Islet precursor cell (in vitro differentiated cells): ENCODE measurements at places on chromosomes 6 and 20.

DNA sequence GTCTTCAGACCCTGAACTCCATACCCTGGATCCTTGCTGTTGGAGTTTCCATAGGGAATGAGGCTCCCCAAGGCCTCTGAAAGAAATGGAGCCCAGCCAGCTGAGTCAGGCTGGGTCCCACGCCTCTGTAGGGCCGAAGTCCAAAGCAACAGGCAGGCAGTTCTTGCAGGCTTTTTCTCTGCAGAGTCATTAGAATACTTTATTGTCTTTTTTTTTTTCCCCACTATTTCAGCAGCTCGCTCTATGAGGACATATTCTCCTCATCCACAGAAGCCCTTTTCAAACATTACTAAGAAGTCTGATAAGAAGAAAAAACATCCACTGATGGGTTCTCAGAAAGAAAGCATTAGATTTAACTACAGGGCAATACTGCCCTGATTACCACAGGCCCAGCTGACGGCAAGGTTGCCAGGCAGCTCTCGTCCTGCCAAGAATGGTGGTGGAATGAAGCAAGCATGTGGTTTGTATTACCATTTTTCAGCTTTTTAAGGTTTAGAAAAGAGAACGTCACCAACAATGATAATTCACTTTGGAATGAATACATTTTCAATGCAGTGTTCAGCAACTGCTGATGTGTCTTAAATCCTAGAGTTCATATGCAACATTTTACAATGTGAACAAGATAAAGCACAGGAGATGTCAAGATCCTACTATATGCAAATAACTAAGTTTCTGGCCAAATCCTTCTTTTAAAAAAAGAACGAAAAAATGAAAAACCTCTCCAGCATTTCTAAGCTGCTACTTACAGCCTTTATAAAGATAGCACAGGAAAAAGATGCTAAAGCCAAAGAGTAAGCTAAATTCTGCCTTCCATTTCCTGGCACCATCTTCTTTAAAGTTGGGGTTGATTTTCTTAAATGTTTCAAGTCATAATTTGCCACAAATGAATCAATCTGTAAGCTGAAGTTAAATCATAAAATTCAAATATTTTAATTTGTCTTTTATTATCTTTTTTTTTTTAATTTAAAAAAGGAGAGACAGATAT, 223.6 kb upstream of the CITED2 start:
- DNase-seq, result no peak

GRCh38 chr20:59163631-59164530, at the start of gene ZNF831:
Gene ZNF831, plus strand, starts transcription at chr20:59163821. Its CDS starts 27,199 bp downstream, at chr20:59191020.
- no peak for DNase-seq

GRCh38 chr6:121600389-121601168, 165.1 kb downstream of the GJA1 start:
- DNase-seq, result no peak

DNA sequence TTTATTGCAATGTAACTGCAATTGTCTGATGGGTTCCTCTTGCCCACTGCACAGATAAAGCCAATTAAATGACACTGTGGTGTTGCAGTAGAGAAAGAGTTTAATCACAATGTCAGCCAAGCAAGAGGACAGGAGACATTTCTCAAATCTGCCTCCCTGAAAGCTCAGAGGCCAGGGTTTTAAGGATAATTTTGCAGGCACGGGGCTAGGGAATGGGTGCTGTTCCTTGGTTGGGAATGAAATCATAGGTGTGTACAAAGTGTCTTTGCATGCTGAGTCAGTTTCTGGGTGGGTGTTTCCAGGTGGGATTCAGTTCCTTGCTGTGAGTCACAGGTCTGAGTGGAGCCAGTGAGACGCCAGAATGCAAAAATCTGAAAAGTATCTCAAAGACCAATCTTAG, 271.4 kb downstream of the DOK5 start:
- DNase-seq, result no peak

DNA sequence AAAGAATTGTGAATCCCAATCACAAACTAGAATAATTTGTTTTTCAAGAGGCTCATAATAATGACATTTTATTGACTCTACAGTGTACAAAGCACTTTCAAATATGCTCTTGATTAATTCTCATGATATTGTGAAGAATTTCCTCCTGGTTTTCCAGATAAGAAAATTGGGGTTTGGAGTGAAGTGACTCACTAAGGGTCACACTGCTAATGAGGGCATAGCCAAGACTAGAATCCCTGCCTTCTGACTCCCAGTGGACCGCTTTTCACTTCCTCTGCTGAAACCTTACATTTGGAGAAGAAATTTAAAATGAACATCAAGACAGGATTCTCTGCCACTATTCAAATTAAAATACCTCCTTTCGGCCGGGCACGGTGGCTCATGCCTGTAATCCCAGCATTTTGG, 38.3 kb upstream of the LTV1 start:
- no peak for DNase-seq

DNA sequence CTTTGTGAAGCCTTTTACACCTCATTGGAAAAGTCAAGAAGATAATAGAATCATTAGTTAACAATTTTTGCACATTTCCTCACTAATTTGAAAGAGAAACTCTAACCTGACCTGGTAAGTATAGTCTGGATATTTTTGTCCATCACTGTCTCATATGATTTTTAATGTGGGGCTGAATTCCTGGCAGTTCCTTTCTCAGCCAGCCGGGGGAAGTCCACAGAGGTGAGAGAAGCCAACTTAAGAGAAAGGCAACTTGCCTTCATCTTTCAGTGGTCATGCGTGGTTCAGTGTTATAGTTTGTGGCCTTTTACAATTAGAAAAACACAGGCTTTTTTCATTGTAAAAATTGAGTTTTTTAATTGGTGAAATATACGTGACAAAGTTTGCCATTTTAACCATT, 80.6 kb downstream of the CDYL start:
- DNase-seq, result no peak

DNA sequence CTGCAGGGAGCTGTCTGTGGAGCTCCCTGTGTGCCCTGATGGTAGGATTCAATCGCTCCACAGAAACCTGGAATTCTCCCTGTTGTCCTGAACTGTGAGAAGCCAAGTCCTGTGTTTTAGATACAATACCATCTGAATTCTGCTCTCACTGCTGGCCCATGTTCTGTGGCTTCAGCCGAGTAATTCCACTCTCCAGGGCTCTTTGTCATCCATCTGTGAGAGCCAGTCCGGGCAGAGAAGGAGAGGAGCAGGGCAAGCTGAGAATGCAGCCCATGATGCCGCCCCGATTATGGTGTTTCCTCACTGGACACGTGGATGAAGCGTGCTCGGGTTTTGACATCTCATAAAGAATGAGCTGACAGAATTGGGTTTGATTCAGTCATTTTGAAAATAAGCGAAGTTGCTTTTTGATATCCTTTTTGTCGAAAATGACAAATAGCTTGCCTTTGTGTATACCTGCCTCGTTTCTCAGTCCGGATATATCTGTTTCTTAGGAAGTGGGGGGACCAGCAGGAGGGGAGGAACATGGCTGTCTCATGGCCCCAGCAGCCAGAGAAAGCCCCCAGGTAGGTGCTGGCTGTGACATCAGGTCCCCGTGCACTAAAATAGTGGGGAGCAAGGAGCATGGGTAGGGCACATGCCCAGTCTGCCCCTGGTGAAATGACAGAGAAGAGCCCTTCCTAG, 8.2 kb upstream of the CD93 start:
- no peak for DNase-seq

DNA sequence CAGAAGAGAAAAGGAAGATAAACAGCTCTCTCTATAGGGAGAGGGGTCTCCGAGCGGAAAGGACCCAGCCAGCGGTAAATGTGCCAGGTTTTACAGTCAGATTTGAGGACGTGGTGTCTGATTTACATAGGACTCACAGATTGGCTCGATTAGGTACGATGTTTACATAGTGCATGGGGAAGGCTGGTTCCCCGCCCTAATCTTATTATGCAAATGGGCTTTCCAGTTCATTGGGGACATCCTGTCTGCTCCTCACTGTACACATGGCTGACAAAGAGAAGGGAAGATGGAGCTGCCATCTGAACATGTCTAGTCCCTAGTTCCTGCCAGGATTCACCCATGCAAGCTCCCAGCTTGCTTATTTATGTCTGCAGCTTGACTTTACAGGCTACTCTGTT, 119.9 kb downstream of the RNF144B start:
- no peak for DNase-seq

DNA sequence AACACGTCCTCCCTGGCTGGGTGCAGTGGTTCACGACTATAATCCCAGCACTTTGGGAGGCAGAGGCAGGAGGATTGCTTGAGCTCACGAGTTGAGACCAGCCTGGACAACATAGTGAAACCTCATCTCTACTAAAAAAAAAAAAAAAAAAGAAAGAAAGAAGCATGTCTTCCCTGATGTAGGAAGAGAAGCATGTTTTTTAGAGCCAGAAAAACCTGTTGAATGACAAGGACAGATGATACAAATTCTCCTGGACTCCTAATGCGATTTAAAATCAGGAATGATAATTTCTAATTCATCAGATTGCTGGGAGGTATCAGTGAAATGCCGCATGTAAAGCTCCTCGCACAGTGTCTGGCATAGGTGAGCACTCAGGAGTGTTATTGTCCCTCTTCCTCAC, 23.7 kb upstream of the SEC63 start:
- DNase-seq, result no peak

- DNase-seq, result no peak
Measured at GRCh38 chr6:35183935-35184334, 29.8 kb upstream of the SCUBE3 start.

GRCh38 chr6:125807293-125807692, 16.5 kb downstream of the NCOA7 start:
- DNase-seq, result no peak

DNA sequence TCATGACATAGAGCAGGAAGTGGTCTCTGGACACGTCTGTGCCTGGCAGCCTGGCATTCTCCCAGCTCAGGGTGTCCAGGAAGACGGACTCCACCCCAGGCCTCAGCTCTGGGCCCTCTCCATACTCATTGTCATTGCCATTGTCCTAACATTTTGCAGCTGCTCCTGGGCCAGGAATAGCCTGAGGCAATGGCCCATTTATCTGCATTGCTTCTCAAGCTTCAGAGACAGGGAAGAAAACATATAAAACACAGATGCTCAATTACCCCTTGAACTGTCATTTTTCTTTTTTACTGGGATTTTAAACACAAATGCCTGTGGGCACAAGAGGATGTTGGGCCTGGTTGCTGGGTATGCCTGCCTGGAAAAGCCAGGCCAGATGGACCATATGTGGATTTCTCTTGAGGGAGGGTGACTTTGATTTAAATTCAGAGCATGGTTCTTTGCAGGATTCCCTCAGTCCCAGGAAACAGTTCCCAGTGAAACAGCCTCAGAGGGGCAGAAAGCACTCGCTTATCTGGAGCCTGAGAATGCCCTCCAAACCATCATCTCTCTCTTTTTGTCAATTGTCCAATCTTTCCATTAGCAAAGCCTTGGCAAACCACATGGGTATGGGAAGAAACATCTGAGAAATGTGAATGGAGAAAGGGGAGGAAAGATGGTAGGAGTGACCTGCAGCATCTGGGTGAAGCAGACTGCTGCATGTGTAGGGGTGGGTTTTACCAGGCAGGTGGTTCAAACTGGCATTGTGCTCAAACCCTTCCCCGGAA, 17.9 kb downstream of the LAMP5 start:
- DNase-seq, result peak; percentile 71

DNA sequence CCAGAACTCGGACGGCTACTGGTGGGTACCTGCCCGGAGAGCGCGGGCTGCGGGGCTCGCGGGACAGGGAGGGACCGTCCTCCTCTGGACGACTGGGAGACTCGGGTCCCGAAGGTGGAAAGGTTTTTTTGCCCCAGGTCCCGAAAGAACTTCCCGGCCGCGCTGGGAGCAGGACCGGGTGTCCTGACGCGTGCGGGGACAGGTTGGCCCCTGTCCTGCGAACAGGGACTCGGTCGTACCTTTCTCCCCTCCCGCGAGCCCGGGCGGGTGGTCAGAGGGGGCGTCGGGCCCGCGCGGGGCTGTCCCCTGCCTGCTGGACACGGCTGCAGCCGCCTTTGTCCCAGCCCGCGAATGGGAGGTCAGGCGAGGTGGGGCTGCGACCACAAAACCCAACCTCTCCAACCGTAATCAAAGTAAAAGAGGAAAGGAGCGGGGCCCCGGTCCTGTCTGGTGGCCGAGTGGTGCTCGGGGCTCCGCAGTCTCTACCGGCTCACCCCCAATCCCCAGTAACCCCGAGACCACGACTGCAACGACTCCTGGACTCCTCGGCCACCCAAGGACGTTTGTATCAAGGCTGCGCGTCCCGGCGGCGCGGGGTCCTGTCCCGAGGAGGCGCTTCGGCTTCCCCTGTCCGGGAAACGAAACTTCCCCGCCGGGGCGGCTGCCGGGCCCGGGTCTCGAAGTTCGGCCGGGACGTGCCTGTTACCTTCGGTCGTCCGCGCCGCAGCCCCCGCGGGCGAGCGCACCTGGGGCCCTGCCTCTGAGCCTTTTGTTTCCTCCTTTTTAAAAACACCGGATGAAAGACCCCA, 798 bp downstream of the DSP start:
- peak; percentile 76 for DNase-seq

DNA sequence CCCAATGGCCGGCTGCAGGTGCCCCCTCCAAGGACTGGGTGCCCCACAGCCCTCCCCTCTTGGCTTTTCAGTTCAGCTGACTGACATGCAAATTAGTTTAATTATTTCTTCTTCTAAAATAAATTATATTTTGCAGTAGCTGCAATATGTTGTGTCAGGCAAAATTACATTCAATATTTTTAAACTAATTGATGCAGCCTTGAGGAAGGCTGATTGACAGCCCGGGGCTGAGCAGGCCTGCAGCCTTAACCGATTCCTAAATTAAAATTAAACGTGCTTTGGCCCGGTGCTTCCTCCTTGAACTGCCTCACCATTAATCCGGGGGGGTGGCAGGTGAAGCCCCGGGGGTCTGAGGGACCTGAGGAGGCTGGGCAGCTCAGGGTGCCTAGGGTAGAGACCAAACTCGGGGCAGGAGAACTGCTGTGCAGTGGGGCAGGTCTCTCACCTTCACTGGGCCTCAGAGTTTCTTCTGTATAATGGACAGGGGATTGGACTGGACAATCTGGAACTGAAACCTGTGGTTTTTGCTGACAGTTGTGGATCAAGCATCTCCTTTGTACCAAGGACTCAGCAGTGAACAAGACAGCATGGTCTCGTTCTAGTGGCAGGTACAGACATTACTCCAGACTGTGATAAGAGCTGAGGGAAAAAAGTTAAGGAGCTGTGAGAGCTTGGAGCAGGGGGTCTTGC, 72.5 kb downstream of the CD40 start:
- DNase-seq, result no peak

DNA sequence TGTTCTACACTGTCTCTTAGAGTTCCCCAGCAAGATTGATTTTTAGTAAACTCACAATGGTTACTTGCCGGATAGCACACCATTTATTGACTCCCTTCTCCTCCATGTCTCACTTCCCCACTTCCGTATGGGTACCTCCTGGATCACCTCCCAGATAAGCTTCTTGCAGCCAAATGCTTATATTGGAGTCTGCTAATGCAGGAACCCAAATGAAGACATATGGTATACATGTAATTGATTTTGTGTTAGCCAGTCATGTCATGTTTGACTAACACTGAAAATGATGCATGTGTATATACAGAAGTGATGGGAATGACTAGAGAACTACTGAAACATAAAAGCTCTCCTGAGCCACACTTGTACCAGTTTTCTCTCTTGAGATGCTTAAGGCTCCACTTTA, 46.1 kb upstream of the TMX4 start:
- no peak for DNase-seq

GRCh38 chr6:113893866-113894265, 36.7 kb downstream of the MARCKS start:
- DNase-seq, result no peak
